Stimulated activated CD4-positive, alpha-beta T cell treated with anti-CD3 and anti-CD28 coated beads, Interleukin-15, amount 100 ng/mL, for 1 hour (primary cell): ENCODE measurements at places on chromosomes 2 and 18.

GRCh38 chr2:10272464-10272863 is 30.2 kb upstream of the HPCAL1 start:
- DNase-seq = no peak

GRCh38 chr2:60739156-60739555 is 16.9 kb upstream of the PAPOLG start:
- DNase-seq = no peak

DNA sequence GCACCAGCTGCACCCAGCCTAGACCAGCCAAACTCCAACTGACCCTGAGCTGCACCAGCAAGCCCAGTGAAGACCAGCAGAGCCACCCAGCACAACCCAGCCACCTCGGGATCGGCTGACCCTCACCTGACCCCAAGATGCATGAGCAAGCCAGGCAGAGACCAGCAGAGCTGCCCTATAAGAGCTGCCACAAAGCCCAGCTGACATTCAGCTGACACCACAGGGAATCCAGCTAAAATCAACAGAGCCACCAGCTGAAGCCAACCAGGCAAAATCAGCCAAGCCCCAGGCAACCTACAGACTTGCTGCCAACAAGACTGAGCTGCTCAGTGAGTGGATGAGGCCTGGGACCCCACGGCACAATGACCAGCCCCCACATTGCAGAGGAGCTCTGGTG is 54.6 kb downstream of the CYP27C1 start:
- DNase-seq = no peak

- no peak for DNase-seq
Measured at GRCh38 chr2:112821142-112821541, 15.4 kb downstream of the IL1B start.

DNA sequence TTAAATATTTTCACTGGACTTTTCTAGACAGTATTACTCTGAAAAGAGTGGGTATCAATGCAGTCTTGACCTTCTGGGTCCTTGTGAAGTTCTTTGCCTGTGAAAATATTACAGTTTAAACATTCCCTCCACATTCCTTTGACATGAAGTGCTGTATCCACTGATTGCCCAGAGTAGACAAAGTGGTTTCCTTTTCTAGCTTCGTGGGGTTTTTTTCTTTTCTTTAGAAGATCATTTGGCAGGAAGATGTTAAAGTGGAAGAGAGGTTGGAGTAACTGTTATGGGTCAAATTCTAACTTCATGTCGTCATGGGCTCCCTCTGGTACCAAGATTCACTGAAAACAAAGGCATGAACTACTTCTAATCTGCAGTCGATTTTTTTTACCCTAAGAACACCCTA is 496.9 kb downstream of the EPHA4 start:
- DNase-seq = no peak

DNA sequence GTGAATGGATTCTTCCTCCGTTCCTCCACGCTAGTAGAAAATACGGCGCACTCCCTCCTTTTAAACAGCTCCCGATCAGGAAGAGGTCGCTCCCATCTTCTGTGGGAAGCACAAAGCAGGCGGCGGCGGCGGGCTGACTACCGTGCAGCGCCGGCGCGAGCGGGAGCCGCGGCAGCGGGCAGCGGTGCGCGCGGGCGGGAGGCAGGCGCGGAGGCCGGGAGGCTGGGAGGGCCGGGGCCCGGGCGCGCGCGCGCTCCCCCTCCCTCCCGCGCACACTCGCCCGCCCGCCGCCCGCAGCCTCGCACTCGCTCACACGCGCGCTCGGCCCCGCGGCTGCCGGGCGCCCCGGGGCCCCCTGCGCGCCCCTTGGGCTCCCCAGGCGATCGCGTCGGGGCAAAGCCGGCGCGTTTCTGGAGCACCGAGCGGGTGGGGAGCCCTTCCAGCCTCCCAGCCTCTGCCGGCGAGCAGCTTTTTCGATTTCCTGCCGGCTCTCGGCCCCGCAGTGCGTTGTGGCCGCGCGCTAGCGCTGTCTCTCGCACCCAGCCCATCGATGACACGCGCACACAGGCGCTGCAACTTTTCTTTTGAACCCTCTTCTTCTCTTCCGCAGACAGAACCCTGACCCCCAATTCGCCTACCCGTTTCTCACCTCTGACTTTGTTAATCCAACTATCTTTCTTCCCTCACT is at the start of gene SLC8A1:
Gene SLC8A1 (minus strand): TSS at position 173 of the 688 bp plus-strand sequence.
- DNase-seq = no peak
